IMR-90 (cell line): ENCODE measurements at places on chromosomes 7 and 10. TPM values are rescaled to one million over a fixed set of nuclear protein-coding genes. Genes with fewer than 3 reads are reported as not detected.

The HTR5A gene
- not detected in 2 replicates for total RNA-seq

The PRR15 gene
- total RNA-seq: not detected in 2 replicates

GRCh38 chr10:63664341-63664885, 143.2 kb downstream of the REEP3 start:
- DNase-seq: no peak

- DNase-seq: peak; percentile 69
These were observed 842 bp downstream of the ZNF22 start for GRCh38 chr10:45001381-45002148.

DNA sequence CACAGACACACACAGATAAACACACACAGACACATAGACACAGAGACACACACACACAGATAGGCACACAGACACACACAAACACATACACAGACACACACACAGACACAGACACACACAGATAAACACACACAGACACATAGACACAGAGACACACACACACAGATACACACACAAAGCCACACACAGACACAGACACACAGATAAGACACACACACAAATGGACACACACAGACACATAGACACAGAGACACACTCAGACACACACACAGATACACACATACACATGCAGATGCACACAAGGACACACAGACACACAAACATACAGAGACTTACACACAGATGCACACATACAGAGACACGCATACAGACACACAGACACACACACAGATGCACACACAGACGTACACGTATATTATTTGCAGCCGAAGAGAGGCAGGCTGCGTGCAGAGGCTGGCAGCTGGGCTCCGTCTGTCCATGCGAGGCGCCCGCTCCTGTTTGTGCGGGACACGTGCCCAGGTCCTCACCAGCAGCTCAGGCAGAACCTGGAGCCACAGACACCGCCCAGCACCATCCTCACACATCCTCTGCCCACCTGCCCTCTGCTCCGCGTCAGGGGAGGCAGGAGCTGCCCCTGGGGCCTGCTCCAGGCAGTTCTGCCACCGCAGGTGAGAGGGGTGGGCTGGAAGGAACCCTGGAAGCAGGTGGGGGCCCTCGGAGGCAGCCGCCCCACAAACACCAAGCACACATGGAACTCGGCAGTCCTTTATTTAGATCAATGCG, 1.2 kb downstream of the CALML5 start:
- no peak for DNase-seq

- no peak for DNase-seq
These were observed 37.6 kb downstream of the VWA2 start for GRCh38 chr10:114276671-114277070.

GRCh38 chr10:58048936-58049335, 218.8 kb downstream of the IPMK start:
- DNase-seq: no peak

GRCh38 chr7:40133561-40134427, 628 bp downstream of the MPLKIP start:
- DNase-seq: peak; percentile 4

DNA sequence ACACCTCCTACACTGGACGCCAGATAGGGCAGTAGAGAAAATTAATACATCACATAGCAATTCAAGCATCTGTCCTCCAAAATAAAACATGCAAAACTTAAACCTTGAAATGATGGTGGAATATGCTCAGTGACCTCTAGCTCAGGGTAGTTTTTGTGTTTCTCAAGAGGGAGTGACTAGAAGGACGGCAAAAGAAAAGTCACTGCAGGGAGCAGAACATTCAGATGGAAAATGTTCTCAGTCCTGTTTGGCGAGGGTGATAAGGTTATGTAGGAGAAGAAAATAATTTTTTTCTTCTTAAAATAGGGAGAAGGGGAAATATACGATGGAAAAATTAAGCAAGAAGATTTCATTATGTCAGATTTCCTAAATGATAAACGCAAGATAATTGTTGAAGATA, 50.9 kb downstream of the APBB1IP start:
- DNase-seq: no peak

DNA sequence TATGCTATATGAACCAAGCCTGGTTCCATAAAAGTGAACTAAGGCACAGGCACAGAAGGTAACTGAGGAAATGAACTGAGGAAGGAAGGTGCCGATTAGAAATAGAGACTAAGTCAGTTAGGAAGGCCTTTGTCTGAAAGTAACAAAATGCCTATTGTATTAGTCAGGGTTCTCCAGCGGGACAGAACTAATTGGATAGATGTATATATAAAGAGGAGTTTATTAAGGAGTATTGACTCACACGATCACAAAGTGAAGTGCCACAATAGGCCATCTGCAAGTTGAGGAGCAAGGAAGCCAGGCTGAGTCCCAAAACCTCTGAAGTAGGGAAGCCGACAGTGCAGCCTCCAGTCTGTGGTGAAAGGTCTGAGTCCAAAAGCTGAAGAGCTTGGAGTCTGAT, 13.9 kb upstream of the PLXNA4 start:
- no peak for DNase-seq
